ENCODE measurements at places on chromosomes 16 and 17.

DNA sequence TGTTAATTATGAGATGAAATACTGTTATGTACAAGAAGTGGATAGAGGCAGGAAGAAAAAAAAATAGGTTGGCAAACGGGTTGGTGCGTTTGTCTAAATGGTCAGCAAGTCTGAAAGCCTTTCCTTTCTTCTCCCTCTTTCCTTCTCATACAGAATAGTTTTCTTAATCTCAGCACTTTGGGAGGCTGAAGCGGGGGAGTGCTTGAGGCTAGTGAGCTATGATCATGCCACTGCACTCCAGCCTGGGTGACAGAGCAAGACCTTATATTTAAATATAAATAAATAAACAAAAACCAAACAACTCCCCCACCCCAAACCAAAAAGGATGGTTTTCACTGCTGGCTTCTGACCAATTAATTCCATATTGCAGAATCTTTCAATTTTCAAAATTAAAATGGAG lies 74.7 kb upstream of the CORO6 start:
- H3K4me3 ChIP-seq: no peak overlapping the region
- no peaks in the 10 kb centered on the region for H3K4me1 ChIP-seq
- DNase-seq: no peak
- peaks cover 46% of the 10 kb centered on the region for H3K36me3 ChIP-seq

- no peaks in the 10 kb centered on the region for H3K27me3 ChIP-seq
- no peak overlapping the region for H3K4me3 ChIP-seq
- H3K36me3 ChIP-seq: no peaks in the 10 kb centered on the region
- H3K27ac ChIP-seq: no peak overlapping the region
- H3K4me1 ChIP-seq: no peaks in the 10 kb centered on the region
- DNase-seq: peak; percentile 57
These were observed 20.1 kb downstream of the IRX3 start for GRCh38 chr16:54266363-54266955.

- peak; percentile 62 for DNase-seq
- H3K27me3 ChIP-seq: no peaks in the 10 kb centered on the region
- no peak overlapping the region for H3K27ac ChIP-seq
- no peaks in the 10 kb centered on the region for H3K4me1 ChIP-seq
- H3K4me3 ChIP-seq: no peak overlapping the region
These were observed 97.6 kb upstream of the FAM20A start for GRCh38 chr17:68698746-68699145.

DNA sequence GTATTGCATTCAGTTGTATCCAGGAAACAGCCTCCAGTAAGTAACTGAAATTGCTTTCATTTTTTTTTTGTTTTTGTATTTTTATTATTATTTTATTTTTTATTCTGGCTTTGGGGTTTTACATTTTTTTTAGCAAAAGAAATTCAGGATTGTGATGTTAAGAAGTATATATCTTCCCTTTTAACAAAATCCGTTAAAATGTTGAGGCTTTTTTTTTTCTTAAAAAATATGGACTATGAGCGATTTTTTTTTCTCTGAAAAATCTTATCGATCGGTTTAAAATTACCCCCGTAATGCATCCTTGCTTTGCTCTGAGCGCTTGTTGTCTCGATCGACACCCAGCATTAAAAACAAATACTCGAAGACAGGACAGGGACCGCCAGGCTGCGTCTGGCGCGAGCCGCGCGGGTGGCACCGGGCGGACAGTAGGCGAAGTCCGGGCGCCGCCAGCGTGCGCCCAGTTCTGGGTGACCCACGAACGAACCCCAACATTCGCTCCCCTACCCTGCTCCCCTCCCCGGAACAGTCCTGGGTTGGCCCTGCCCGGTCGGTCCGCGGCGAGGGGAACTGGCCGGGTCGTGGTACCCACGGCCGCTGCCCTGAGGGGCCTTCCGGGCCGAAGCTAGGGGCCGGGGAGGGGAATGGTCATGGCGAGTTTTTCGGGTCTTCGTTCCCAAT lies 482 bp downstream of the BAHCC1 start:
- H3K4me3 ChIP-seq: peak overlapping the region; percentile 54
- H3K4me1 ChIP-seq: no peaks in the 10 kb centered on the region
- DNase-seq: no peak
- H3K27me3 ChIP-seq: no peaks in the 10 kb centered on the region
- H3K27ac ChIP-seq: peak overlapping the region; percentile 98
- H3K36me3 ChIP-seq: no peaks in the 10 kb centered on the region

- DNase-seq: no peak
- H3K27me3 ChIP-seq: no peaks in the 10 kb centered on the region
- no peaks in the 10 kb centered on the region for H3K4me1 ChIP-seq
- no peak overlapping the region for H3K4me3 ChIP-seq
- no peaks in the 10 kb centered on the region for H3K36me3 ChIP-seq
- H3K27ac ChIP-seq: no peak overlapping the region
These were observed 1735.3 kb downstream of the TP53TG3F start for GRCh38 chr16:35194681-35195080.

DNA sequence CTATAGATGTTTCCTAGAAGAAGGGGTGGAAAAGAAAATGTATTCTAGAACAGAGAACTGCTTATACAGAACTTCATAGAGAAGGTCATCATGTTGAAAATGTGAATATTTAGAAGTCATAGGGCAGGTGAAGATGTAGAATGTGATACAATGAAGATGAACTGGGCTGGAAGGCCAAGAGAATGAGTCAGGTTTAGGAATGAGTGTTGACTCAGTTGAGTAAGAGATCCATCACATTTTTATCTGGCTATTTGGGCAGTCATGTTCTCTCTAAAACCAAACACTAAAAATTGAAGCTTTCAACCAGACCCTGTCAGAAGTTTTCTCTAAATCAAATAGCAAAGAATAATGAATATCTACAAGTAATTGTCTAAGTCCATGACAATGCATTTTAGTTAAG lies 660.5 kb downstream of the KCNJ2 start:
- H3K27me3 ChIP-seq: no peaks in the 10 kb centered on the region
- DNase-seq: no peak
- no peaks in the 10 kb centered on the region for H3K36me3 ChIP-seq
- H3K27ac ChIP-seq: no peak overlapping the region
- H3K4me3 ChIP-seq: no peak overlapping the region

DNA sequence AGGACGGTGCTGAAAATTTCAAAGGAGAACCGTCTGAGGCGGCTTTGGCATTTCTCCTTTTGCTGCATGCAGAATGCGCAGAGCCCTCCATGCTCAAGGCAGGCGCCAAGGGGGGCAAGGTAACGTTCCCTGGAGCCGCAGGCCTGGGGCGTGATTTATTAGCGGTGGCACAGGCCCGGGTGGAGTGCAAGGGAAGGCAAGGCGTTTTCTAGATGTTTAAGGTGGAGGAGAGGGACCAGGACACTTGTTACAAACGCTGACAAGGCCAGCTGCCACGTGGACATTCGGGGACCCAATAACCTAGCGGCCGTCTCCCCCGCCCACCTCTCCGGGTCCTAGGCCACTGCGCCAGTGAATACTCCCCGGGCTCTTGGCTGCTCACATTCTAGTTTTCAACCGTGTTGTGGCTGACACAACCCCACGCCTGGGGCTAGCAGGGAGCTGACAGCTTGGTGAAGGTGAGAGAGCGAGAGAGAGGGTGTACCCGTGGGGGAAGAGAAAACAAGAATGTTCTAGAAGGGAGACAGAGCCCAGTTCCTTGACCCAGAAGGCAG lies 250.1 kb downstream of the C16orf95 start:
- no peaks in the 10 kb centered on the region for H3K36me3 ChIP-seq
- no peaks in the 10 kb centered on the region for H3K27me3 ChIP-seq
- DNase-seq: no peak
- no peak overlapping the region for H3K4me3 ChIP-seq
- no peak overlapping the region for H3K27ac ChIP-seq
